Activated gamma-delta T cell treated with Interleukin-2 at 50 U/mL for 16 hours (primary cell): ENCODE measurements at places on chromosomes 7 and 10.

DNA sequence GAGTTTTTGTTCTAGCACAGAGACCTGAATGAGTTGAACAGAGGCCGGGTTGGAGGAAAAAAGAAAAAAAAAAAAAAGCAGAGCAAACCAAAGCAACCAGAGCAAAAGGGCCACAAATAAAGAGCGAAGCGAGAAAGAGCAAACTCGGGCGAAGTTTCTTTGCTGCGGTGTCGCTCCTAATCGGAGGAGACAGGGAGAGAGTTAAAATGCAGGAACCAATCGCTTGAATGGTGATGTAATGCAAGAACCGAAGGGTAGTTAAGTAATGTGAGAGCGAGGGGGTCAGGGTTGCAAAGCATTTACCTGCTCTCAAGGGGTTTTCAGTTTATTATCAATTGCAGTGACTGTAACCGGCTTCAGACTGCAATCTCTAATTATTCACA lies 271.7 kb downstream of the TRIL start:
- DNase-seq = no peak

- DNase-seq = no peak
These were observed 221.4 kb downstream of the ADARB2 start for GRCh38 chr10:1515780-1516491.

DNA sequence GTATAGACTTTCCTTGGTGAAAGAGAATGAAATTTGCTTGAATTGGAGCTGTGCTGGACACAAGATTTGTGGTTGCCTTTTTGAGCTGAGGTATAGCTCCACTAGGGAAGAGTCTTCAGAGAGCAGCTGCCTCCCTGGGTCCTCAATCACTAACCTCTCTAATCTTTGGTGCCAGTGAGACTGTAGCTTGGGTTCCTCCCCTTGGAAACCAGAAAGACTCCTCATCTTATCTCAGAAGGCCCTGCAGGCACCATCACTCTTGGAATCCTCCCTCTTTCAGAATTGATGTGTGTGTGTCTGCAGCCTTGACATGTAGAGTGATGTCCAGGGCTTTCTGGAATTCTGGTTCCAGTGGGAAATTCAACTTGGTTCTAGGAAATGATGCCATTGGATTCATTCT lies 426.5 kb downstream of the RPS24 start:
- DNase-seq = no peak

- DNase-seq = no peak
These were observed 164.4 kb downstream of the ARL4A start for GRCh38 chr7:12851841-12852240.

DNA sequence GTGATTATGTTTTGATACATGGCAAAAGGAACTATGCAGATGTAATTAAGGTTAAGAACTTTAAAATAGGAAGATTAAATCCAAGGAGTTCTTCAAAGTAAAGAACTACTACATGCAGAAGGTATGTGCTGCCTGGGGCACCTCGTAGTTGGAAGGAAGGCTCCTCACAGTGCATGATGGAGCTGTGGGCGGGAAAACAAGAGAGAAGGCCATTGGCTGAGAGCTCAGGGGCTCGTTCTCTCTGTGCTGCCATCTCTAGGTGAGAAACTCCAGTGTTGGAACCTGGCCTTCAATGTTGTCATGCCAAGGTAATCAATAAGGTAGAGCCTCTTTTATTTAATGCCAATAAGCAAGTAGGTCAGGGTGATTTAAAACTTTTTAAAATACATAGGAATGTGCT lies 391.4 kb upstream of the ETV1 start:
- DNase-seq = no peak
